ENCODE measurements at places on chromosomes 3 and 15.

GRCh38 chr3:65951836-65952505 lies 86.7 kb downstream of the MAGI1 start:
- no peak for DNase-seq

DNA sequence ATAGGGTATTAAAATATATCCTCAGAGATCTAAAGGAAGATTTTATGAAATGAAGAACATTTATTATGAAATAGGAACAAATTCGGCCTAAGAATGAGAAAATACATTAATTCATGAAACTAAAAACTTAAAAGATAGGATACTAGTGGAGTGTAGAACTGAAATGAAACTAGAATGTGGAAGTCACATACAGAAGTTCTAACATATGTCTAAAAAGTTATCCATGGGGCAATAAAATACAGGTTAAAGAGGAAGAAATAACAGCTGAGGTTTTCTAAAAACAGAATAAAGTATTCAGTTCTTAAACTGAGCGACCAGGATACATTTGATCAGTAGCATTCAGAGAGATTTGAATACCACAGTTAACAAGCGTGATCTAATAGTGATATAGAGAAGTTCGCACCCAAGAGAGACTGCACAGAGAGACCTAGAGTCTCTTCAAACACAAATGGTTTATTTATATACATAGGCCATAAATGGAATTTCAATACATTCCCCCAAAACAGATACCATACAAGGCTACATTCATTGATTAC lies 85.9 kb downstream of the FEZF2 start:
- DNase-seq = no peak

DNA sequence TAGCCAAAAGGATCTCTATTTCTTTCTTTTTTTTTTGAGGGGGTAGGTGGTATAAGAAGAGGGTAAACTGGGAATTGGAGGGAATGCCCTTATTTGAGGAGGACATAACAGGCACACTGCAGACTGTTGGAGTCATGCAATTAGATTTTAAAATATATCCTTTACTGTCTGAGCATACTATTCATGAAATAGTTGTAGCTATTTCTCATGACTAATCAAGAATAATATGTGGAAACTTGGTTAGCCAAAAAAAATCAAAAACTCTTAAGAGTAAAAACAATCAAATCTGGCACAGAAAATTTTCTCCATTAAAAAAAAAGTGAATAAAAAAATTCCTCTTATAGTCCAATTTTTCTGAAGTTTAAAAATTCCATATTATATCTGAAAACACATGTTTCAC lies 174.9 kb downstream of the SCAPER start:
- no peak for DNase-seq

DNA sequence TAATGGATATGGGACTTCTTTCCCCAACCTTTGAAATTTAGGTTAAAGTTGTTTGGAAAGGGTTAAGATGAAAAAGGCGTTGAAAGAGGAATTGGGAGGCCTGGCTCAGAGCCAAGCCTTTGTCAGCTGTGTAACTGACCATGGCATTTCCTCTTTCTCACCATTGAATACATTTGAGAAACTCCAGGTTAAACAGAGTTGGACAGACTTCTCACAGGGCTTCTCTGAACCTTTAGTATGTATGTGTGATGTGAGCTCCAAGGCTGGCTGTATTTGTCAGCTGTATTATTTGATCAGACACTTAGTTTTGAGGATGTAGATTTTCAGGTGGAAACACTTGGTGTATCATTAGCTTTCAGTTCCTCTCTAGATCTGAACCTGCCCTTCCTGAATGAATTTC lies 136.4 kb upstream of the GOLGA6L4 start:
- no peak for DNase-seq

GRCh38 chr3:107344722-107345121 lies 32.5 kb upstream of the CCDC54 start:
- no peak for DNase-seq

GRCh38 chr15:40960925-40961324 lies 7.7 kb downstream of the CHAC1 start:
- no peak for DNase-seq

GRCh38 chr3:188558343-188559071 lies 404.6 kb downstream of the LPP start:
- no peak for DNase-seq

DNA sequence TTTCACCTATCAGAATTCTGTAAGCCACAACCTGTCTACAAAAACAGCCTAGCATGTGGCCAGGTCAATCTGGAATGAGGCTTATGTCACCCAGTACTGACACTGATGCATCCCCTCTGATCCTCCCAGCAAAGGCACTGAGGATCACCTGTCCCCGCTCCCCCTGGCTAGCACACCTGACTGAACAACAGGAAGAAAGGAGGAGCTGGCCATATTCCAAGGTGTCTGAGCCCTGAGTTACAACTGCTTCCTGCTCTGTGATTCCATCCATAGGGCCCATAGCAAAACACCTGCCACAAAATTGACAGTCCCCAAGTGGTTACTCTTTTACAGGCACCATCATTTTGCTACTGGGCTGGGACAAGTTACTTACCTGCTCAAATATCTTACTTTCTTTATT lies 555.5 kb upstream of the CFAP20DC start:
- peak; percentile 73 for DNase-seq

DNA sequence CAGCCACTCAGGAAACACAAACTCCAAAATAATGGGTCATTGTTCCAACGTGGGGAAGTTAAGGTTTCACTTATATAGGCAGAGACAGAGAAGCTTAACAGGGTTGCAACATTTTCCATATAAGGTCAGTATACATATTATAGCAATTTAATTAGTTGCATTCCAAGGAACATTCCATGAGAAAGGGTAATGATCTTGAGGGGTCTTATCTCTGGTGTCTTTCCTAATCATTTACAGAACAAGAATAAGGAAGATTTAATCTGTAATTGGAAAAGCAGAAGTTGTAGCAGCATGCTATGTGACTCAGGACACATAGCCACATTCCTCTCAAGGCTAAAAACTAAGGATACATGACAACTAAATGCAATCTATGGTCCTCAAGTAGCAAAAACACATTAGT lies 4.9 kb downstream of the MNS1 start:
- no peak for DNase-seq

DNA sequence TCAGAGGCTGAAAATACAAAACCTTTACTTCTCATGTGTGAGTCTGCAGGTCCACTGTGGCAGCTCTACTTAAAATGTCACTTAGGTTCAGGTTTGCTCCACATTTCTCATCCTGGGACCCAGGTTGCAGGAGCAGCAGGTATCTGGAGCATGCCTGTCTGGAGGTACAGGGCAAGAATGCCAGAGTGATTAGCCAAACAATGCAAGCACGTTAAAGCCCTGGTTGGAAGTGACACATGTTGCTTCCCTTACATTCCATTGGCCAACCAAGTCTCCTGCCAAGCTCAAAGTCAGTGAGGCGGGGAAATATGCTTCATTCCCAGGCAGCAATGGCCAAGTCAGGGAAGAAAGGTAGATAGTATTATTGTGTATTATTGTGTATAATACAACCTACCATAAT lies 76.8 kb upstream of the ARL6 start:
- no peak for DNase-seq

DNA sequence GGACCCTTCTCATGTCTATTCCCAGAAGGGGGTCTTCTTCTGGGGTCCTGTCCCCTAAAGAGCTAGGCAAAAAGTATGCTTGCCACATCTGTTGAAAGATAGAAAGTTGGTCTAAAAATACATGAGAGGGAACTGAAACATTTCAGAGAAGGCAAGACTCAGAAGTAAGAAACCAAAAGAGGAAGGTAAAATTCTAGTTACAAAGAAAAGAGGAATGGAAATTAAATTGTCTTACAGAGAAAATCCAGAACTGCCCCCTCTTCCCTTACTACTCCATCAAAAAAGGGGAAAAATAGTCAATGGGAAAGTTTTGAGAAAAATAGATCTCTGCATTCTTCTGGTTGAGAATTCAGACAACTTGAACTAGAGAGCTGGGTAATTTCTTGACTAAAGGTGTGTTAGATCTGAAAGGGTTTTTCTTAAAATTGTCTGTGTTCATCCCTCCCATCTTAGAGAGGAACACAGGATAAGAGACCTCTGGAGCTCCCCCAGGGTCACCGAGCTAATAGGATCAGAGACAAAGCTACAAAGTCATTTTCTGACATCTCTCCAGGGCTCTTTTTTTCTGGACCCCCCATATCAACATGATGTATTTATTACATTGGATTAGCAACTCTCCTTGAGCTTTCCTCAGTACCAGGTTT lies 32.3 kb upstream of the CCR2 start:
- no peak for DNase-seq

DNA sequence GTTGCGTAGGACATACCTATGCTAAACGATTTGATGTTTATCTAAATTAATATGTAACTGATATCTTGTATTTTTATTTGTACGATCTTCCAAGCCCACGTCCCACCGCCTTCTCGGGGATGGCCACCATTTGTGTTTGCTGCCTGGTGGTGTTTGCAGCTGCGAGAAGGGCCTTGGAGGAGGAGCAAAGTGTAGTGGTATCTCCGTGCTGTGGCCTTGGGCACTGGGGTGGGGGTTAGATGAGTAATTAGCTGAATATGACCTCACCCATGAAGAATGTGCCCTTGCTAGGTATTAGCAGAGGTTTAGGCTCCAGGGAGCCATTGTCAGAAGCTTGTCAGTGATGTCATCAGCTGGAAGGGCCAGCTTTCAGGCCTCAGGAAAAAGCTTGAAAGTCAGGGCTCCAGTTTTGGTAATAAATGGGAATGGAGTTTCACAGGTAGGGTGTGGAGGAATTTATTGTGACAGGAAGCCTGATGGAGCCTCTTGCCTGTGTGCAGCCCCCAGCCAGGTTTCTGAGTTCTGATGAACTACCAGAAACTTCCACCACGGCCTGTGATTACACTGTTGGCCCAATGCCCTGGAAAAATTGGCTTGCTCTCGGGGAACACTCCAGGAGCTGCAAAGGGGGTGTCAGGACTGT lies 41.0 kb downstream of the FLNB start:
- DNase-seq = no peak

- DNase-seq = no peak
Measured at GRCh38 chr15:70512772-70513362, 250.5 kb downstream of the UACA start.

DNA sequence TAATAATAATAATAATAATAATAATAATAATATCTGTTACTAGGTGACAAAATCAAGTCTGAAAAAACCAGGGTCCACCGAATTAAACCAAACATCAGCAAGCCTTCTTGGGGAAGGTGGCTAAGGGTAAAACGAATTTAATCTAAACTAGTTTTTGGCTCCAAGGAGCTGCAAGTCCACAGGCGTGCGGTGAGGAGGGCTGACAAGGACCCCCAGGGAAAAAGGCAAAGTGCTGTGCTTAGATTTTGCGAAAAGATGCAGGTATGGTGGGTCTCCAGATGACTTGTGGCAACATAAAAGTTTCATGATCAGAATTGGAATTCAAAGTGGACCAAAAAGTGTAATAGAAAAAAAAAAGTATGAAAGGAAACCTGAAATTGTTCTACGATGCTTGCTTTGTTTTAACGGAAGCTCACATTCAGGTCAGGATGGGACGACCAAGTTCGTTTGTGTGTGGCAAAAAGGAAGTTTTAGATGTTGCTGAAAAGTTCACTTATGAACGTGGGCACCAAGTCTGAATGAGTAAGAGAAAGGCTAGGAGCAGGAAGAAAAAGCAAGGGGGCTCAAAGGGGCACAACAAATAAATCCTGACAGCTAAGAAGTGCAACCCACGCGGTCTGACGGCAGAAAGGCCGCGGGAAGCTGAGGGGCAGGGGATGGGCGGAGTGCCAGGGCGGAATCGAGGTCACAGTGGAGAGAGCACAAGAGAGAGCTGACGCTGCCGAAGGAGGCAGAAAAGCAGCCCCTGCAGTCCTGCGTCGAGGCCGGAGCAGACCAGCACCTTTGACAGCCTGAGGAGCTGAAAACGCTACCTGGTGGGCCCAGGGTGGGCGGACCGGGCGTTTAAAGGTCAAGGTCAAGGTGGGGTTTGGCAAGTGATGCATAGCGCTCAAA lies 1.1 kb downstream of the WDR82 start:
- DNase-seq = peak; percentile 19

GRCh38 chr3:189766416-189766815 lies 135.2 kb downstream of the TP63 start:
- no peak for DNase-seq

- no peak for DNase-seq
Measured at GRCh38 chr3:102511168-102511567, 76.4 kb downstream of the ZPLD1 start.

GRCh38 chr15:41028853-41029252 lies 75.6 kb downstream of the CHAC1 start:
- no peak for DNase-seq

GRCh38 chr15:101313041-101313761 lies 18.2 kb upstream of the SNRPA1 start:
- no peak for DNase-seq

- DNase-seq = no peak
Measured at GRCh38 chr15:40863660-40864270, 10.3 kb downstream of the RHOV start.

GRCh38 chr3:1469687-1470086 lies 376.9 kb downstream of the CNTN6 start:
- DNase-seq = no peak

DNA sequence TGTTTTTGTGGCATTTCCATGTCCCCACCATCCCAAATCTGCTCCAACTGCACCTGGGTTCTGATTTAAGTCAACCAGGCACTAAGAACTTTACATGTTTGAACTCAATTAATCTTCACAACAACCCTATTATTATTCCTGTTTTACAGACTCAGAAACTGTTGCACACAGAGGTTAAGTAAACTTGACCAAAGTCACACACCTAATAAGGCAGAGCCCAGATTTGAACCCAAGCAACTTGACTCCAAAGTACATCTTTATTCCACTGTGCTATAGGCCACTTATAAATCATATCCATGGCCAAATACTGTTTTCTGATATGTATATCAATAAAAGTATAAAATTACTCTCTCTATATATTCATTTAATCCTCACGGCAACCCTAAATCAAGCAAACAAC lies 16.4 kb downstream of the TM4SF18 start:
- DNase-seq = no peak

DNA sequence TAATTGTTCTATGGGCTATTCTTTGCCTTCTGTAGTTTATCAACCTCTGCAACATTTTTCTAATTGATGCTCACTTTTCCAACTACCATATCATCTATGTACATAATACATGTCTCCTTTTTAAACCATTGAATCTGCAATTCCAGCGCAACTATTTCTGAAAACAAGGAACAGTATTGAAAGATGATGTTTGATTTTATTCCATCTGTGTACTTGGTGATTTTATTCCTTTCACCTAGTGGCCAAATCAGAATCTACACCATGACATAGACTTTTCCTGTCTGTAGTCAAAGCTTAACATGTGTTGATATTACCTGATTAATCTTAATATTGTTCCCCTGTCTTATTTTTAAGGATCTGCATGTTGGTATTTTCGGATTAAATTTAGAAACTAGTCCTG lies 13.0 kb downstream of the NKTR start:
- no peak for DNase-seq

DNA sequence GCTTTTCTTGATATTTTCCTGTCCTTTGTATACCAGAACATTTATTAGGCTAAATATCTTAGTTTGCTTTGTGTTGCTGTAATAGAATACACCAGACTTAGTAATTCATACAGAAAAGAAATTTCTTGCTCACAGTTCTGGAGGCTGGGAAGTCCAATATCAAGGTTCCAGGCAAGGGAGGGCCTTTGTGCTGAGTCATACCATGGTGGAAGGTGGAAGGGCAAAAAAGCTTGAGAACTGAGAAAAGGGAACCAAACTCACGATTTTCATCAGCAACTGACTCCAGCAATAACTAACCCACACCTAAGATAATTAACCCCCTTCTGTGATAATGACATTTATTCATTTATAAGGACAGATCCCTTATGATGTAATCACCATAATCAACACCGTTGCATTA lies 496.9 kb upstream of the SUCLG2 start:
- no peak for DNase-seq

GRCh38 chr3:169241630-169241990 lies 421.9 kb downstream of the MECOM start:
- no peak for DNase-seq

- DNase-seq = no peak
Measured at GRCh38 chr3:123621186-123621849, 36.5 kb upstream of the HACD2 start.

All from NCI-H2029 (cell line).